ENCODE measurements at places on chromosomes 13 and 19.

- DNase-seq, result peak; percentile 79
- H3K36me3 ChIP-seq, result peaks cover 31% of the 10 kb centered on the region
- H3K4me3 ChIP-seq, result peak overlapping the region; percentile 95
- no peaks in the 10 kb centered on the region for H3K27me3 ChIP-seq
- peaks cover 47% of the 10 kb centered on the region for H3K4me1 ChIP-seq
- peak overlapping the region; percentile 89 for H3K27ac ChIP-seq
Measured at GRCh38 chr19:15331419-15332310, 674 bp downstream of the BRD4 start.

GRCh38 chr19:53898636-53899341, 10.3 kb upstream of the CACNG7 start:
- H3K27me3 ChIP-seq, result peaks cover 77% of the 10 kb centered on the region
- H3K36me3 ChIP-seq, result no peaks in the 10 kb centered on the region
- no peak for DNase-seq

- no peak overlapping the region for H3K4me3 ChIP-seq
- DNase-seq, result no peak
- no peaks in the 10 kb centered on the region for H3K27me3 ChIP-seq
- H3K36me3 ChIP-seq, result peaks cover 91% of the 10 kb centered on the region
- no peak overlapping the region for H3K27ac ChIP-seq
Measured at GRCh38 chr19:11942843-11943108, 17.9 kb downstream of the ZNF700 start.

DNA sequence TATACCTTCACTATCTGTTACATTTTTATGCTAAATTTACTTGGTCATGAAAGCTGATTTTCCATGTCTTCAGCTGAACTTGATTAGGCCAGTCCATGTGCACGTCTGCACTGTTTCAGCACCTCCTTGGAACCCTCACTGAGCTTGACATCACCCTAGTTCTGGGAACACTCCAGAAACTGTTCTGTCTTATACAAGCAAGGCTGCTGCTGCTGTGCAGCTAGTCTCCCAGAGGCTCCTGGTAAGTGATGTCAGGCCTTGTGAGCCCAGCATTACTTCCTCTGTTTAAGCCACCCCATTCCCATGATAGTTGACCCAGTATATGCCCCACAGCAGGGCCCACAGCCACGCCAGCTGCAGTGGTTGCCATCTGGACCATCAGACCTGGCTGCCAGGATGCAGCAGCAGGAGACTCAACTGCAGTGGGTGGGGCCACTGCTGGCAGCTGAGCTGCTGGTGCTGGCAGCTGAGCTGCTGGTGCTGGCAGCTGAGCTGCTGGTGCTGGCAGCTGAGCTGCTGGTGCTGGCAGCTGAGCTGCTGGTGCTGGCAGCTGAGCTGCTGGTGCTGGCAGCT, 90.5 kb upstream of the AKAP11 start:
- H3K27me3 ChIP-seq, result no peaks in the 10 kb centered on the region
- no peak overlapping the region for H3K27ac ChIP-seq
- no peak overlapping the region for H3K4me3 ChIP-seq
- H3K36me3 ChIP-seq, result peaks cover 25% of the 10 kb centered on the region
- peaks cover 11% of the 10 kb centered on the region for H3K4me1 ChIP-seq

DNA sequence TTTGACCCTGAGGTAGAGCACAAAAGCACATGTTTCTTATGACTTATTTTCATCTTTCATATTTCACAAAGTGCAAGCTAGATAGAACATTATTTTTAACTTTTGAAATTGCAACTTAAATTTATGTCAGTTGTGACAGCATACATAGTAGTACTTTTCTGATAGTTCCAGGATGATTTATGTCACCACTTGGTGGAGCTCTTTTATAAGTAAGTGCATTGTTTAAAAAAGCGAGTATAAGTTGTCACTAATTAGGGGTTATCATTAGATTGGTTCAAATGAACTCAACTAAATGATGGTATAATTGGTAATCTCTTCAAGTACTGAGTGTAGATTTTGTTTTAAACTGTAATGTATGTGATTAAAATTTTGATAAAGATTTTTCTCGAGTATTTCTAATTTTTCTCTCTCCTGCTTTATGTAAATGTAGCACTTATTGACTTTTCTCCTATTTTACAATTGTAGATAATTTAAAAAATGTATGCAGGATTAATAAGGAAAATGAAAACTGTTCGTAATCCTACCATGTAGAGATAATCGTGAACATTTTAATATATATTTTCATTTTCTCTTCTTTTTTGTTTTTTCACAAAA, 31.1 kb downstream of the RB1 start:
- H3K4me3 ChIP-seq, result no peak overlapping the region
- H3K36me3 ChIP-seq, result peaks cover 28% of the 10 kb centered on the region
- no peaks in the 10 kb centered on the region for H3K27me3 ChIP-seq
- H3K4me1 ChIP-seq, result peaks cover 15% of the 10 kb centered on the region
- no peak overlapping the region for H3K27ac ChIP-seq

DNA sequence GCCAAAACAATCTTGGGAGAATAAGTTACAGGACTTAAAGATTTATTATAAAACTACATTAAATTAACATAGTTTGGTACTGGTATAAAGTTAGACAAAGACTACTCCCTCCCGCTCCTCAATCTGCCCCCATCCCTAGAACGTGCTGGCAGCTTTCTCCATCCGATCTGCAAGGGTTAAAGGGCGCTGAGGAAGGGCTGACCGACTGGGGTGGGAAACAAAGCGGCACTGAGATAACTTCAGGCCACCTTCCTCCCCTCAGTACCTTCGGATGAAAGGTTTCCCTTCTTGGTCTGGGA, 790 bp upstream of the SUGT1 start:
- H3K4me1 ChIP-seq, result peaks cover 17% of the 10 kb centered on the region
- peaks cover 22% of the 10 kb centered on the region for H3K36me3 ChIP-seq
- no peak overlapping the region for H3K4me3 ChIP-seq
- H3K27me3 ChIP-seq, result no peaks in the 10 kb centered on the region

- no peak overlapping the region for H3K27ac ChIP-seq
- H3K36me3 ChIP-seq, result no peaks in the 10 kb centered on the region
- H3K27me3 ChIP-seq, result no peaks in the 10 kb centered on the region
- no peaks in the 10 kb centered on the region for H3K4me1 ChIP-seq
- no peak overlapping the region for H3K4me3 ChIP-seq
- DNase-seq, result no peak
Measured at GRCh38 chr13:58630794-58631193, 999.2 kb downstream of the PCDH17 start.

DNA sequence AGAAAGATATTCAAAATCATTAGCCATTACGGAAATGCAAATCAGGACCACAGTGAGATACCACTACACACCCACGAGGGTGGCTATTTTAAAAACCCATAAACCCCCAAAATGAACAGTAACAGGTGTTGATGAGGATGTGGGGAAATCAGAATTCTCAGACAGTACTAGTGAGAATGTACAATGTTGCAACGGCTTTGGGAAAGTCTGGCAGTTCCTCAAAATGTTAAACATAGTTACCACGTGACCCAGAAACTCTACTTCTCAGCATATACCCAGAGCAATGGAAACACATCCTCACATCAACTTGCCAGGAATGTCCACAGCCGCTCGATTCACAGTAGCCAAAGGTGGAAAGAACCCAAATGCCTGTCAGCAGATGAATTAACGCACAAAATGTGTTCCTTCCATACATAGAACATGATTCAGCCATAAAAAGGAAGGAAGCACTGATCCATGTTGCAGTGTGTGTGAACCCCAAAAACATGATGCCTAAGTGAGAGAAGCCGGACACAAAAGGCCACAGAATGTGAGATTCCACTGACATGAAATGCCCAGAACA, 7.0 kb downstream of the PLVAP start:
- H3K36me3 ChIP-seq, result no peaks in the 10 kb centered on the region
- peaks cover 9% of the 10 kb centered on the region for H3K27me3 ChIP-seq
- DNase-seq, result no peak
- H3K4me1 ChIP-seq, result peaks cover 6% of the 10 kb centered on the region
- H3K27ac ChIP-seq, result no peak overlapping the region

GRCh38 chr13:102626928-102627327, 30.1 kb downstream of the TPP2 start:
- no peak for DNase-seq
- no peaks in the 10 kb centered on the region for H3K27me3 ChIP-seq
- H3K4me1 ChIP-seq, result no peaks in the 10 kb centered on the region
- peaks cover 16% of the 10 kb centered on the region for H3K36me3 ChIP-seq

GRCh38 chr13:92658293-92658692, 568.3 kb upstream of the GPC6 start:
- H3K27me3 ChIP-seq, result no peaks in the 10 kb centered on the region
- H3K36me3 ChIP-seq, result no peaks in the 10 kb centered on the region
- H3K4me1 ChIP-seq, result no peaks in the 10 kb centered on the region

GRCh38 chr19:18322318-18322758, 538 bp downstream of the LSM4 start:
- peaks cover 51% of the 10 kb centered on the region for H3K4me1 ChIP-seq
- no peaks in the 10 kb centered on the region for H3K27me3 ChIP-seq
- H3K27ac ChIP-seq, result peak overlapping the region; percentile 96
- peak overlapping the region; percentile 95 for H3K4me3 ChIP-seq
- peaks cover 43% of the 10 kb centered on the region for H3K36me3 ChIP-seq
- peak; percentile 50 for DNase-seq

- H3K36me3 ChIP-seq, result no peaks in the 10 kb centered on the region
- peaks cover 7% of the 10 kb centered on the region for H3K4me1 ChIP-seq
- no peak overlapping the region for H3K4me3 ChIP-seq
- peaks cover 50% of the 10 kb centered on the region for H3K27me3 ChIP-seq
- no peak overlapping the region for H3K27ac ChIP-seq
Measured at GRCh38 chr19:17347361-17347760, 10.0 kb downstream of the GTPBP3 start.

GRCh38 chr19:17245535-17245984, at the start of gene NR2F6:
NR2F6 (minus strand) TSS chr19:17245919; CDS start chr19:17245220, 699 bp downstream.
- H3K4me1 ChIP-seq, result peaks cover 5% of the 10 kb centered on the region
- no peaks in the 10 kb centered on the region for H3K36me3 ChIP-seq
- no peak for DNase-seq
- H3K4me3 ChIP-seq, result peak within 1 kb of the TSS; percentile 85
- H3K27ac ChIP-seq, result peak within 1 kb of the TSS; percentile 71

DNA sequence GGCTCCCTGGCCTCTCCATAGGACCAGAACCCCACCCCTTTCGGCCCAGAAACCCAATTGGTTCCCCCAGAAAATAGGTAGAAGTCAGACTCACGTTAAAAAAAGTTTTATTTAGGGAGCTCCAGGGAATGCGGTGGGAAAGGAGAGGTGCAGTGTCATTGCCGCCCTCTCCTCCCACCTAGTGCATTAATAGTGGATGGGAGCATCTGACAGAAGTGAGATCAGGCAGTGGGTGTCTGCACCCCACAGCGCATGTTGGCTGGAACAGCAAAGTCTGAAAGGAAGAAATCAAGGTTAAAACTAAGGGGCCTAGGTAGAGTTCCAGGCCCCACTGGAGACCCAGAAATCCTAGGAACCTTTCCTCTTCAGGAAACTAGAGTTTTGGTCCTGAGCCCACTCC, 2.1 kb upstream of the PHLDB3 start:
- DNase-seq, result no peak
- H3K27ac ChIP-seq, result no peak overlapping the region
- H3K4me3 ChIP-seq, result no peak overlapping the region
- H3K27me3 ChIP-seq, result no peaks in the 10 kb centered on the region
- H3K36me3 ChIP-seq, result peaks cover 10% of the 10 kb centered on the region
- peaks cover 20% of the 10 kb centered on the region for H3K4me1 ChIP-seq

GRCh38 chr13:95298169-95298965, 2.9 kb downstream of the ABCC4 start:
- no peak for DNase-seq
- peaks cover 21% of the 10 kb centered on the region for H3K36me3 ChIP-seq
- H3K27me3 ChIP-seq, result no peaks in the 10 kb centered on the region

- peak overlapping the region; percentile 93 for H3K27ac ChIP-seq
Measured at GRCh38 chr19:8831373-8831772, 731 bp downstream of the ZNF558 start.

GRCh38 chr19:58085348-58085875, 12.6 kb downstream of the ZSCAN18 start:
- H3K27ac ChIP-seq, result no peak overlapping the region
- no peaks in the 10 kb centered on the region for H3K4me1 ChIP-seq
- H3K4me3 ChIP-seq, result no peak overlapping the region
- H3K27me3 ChIP-seq, result no peaks in the 10 kb centered on the region

GRCh38 chr19:54162884-54163283, 3.4 kb upstream of the LENG1 start:
- peak overlapping the region; percentile 33 for H3K4me3 ChIP-seq
- no peak overlapping the region for H3K27ac ChIP-seq
- H3K36me3 ChIP-seq, result no peaks in the 10 kb centered on the region
- H3K4me1 ChIP-seq, result peaks cover 32% of the 10 kb centered on the region
- DNase-seq, result no peak

DNA sequence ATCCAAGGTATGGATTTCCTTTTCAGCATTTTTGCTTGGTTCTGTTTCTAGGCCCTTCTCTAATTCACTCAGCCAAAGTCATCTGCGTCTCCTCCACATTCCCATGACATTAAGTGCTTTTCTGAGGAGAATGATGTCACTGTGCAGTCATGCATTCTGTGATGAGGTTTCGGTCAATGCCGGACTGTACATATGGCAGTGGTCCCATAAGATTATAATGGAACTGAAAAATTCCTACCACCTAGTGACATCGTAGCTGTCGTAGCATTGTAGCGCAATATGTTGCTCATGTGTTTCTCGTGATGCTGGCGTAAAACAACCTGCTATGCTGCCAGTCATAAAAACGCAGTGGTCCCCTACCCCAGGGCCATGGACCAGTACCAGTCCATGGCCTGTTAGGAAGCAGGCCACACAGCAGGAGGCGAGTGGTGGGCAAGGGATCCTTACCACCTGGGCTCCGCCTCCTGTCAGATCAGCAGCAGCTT, 63.4 kb upstream of the TNFRSF19 start:
- H3K4me1 ChIP-seq, result no peaks in the 10 kb centered on the region
- H3K27ac ChIP-seq, result no peak overlapping the region
- H3K27me3 ChIP-seq, result peaks cover 13% of the 10 kb centered on the region
- no peak overlapping the region for H3K4me3 ChIP-seq

DNA sequence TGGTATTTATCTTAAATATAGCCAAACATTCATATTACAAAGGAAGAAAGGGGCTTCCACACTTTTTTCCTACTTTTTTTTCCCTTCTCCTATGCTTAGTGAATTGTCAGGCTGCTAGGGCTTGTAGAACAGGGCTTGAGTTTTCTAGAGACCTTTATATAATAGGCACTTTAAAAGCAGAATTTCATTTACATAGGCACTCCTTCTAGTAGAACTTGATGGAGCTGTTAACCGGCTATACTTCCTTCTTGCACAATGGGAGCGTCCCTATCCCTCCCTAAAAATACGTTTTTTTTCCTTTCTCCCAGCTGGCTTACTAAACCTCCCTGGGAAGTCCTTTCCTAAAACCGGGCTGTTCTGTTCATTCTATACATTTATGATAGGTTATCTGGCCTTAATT, 1.1 kb downstream of the TRIM13 start:
- no peak for DNase-seq
- H3K27ac ChIP-seq, result peak overlapping the region; percentile 89
- peaks cover 22% of the 10 kb centered on the region for H3K36me3 ChIP-seq
- peaks cover 37% of the 10 kb centered on the region for H3K4me1 ChIP-seq
- no peaks in the 10 kb centered on the region for H3K27me3 ChIP-seq

- no peak overlapping the region for H3K4me3 ChIP-seq
- no peak overlapping the region for H3K27ac ChIP-seq
- H3K27me3 ChIP-seq, result no peaks in the 10 kb centered on the region
- peaks cover 4% of the 10 kb centered on the region for H3K36me3 ChIP-seq
- no peak for DNase-seq
Measured at GRCh38 chr19:16397791-16398529, 73.3 kb downstream of the KLF2 start.

GRCh38 chr13:113625965-113626721, 31.9 kb downstream of the ATP4B start:
- H3K4me1 ChIP-seq, result peaks cover 5% of the 10 kb centered on the region
- no peak for DNase-seq
- no peaks in the 10 kb centered on the region for H3K27me3 ChIP-seq
- H3K4me3 ChIP-seq, result no peak overlapping the region

Measured in activated naive CD8-positive, alpha-beta T cell treated with anti-CD3 and anti-CD28 coated beads for 36 hours (primary cell).